ENCODE measurements at places on chromosomes 12 and 14.

- no peak for DNase-seq
These were observed 554.1 kb downstream of the KCNH5 start for GRCh38 chr14:62491146-62491545.

DNA sequence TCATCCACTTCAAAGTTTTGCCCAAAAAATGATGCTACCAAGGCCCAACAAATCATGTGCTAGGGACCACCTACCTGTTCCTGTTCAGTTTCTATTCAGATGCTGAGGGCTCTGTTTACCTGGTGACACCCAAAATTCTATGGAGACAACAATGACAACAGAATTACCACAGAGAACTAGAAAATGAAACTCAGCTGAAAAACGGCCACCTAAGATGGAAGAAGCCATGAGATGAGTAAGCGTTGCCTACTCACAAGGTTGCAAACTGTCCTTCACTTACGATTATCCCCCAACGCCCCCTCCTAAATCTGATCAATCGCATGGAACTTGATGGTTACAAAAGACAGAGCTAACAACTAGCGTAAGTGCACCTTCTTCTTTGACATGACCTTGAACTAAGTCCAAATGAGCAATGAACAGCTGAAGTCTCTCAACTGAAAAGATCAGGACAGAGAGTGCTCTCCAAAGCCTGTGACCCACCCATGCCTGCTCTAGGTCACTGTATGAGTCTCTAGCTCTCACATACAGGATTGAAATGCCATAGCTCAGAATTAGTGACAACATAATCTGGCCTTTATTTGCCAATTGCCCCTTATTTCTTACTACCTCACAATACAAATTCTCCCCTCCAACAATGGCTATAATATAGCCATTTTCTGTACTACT, at the start of gene RNASE11:
TSS of gene RNASE11 (minus strand) at position 513 of the 666 bp plus-strand sequence.
- DNase-seq, result no peak

DNA sequence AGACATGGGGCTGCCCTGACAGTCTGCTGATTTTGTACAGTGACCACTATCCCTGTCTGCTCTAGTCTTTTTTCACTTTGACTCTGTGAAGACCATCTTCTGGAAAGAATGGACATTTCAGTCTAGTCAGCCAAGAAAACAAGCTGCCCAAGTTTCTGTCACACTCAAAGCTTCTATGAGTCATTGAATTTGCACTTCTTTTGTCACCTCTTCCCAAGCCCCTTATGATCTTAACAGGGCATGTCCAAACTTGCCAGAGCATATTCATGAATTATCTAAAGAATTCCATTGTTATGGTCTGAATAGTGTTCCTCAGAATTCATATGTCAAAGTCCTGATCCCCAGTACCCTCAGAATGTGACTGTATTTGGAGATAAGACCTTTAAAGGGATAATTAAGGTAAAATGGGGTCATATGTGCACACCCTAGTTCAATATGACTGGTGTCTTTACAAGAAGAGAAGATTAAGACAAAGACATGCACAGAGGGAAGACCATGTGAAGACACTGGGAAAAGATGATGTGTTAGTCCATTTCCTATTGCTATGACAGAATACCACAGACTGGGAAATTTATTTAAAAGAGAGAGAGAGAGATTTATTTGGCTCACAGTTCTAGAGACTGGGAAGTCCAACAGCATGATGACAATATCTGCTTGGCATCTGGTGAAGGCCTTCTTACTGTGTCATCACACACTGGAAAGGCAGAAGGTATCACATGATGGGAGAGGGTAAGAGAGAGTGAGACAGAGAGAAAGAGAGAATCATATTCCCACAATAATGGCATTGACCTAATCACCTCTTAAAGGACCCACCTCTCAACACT, 242.6 kb downstream of the BTG1 start:
- DNase-seq, result no peak

DNA sequence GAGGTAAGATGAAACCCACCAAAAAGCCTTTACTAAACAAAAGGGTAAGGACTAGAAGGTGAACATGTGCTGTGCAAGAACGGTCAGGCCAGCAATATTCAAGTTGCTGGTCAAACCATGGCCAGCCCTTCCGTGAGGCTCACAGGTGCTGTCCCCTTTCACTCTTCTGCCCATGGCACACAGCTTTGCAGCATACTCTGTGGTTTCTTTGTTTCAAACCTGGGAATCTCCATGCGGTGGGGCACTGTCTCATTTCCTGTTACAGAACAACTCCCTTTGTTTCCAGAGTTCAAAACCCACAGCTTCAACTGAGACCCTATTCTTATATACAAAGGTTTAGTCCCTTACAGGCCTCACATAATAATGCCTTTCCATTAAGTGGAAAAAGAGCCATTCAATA, 1.7 kb upstream of the OVCH1 start:
- DNase-seq, result no peak

DNA sequence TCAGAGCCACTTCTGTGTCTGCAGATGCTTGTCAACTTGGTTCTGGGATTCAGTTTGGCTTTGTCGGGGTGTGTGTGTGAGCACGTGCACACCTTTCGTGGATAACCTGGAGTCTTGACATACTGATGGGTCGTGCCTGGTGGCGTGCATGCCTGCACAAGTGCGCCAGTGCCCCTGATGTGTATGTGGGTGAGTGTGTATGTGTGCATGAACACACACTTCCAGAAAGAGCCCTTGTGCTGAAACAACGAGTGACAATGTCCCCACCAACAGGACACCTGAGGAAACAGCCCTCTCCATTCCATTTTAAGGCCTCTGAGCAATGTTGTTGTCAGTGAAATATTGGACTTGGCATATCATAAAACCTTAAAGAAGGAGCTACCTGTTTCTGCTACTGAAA, 53.9 kb downstream of the SMUG1 start:
- no peak for DNase-seq

GRCh38 chr14:74952180-74952665, 3.2 kb downstream of the PGF start:
- DNase-seq, result no peak

DNA sequence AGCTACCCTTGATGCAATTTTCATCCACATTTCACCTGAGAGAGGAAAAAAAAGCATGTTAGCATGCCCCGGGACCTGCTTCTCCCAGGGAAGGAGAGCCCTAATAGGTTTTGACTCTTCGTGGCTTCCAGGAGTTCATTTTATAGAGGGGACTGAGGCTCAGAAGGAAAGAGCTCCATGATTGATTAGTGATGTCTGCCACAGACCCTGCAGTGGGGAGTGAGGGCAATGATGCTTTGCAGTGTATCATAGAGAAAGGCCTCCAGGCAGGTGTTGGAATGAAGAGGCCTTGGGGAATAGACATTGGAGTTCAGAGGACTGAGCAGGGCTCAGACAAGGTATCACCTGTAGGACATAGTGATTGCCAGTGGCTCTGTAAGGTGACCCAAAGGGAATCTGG, 41.5 kb downstream of the RNFT2 start:
- no peak for DNase-seq

DNA sequence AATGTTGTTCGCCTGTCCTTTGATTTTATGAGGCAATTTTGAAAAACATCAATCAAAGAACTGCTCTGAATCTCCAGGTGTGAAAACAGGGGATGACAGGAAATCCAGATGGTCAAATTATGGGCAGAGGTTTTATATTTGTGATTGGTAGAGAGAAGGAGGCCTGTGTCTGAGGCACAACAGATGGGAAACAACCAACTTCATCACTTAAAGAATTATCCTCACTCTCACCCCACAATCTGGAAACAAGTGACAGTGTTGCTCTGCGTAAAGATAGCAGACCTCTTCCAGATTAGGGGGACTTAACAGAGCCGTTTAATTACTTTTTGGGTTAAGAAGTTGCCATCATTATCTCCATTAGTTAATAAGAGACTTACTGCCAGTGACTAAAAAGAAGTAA, 64.1 kb upstream of the EGLN3 start:
- DNase-seq, result no peak

DNA sequence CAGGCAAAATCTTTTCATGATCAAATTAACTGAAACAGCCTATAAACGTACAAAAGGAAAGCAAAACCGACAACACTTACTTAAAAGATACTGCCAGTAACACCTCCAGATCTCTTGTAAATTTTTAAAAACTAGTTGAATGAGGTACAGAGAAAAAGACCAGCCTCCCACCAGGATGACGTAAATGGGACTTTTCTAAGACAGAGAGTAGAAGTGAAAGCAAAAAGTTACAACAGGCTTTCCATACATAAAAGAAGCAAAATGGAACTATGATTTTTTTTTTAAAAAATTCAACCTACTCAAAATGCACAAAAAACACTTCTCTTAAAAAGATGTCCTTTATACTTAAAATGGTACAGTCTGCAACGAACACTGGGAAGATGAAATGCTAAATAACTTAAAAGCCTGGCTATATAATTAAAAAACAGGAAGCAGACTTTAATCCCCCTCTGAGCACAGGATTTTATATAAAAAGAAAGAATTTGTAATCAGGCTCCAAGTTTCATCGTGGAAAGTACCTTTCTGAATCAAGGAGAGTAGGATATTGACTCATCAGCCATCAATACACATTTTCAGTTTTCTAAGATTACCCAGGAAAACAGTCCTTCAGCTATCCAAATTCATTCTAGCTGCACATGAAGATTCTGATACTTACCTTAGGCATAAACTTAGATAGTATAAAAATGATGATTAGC, 14.2 kb upstream of the MYO1A start:
- DNase-seq, result no peak

DNA sequence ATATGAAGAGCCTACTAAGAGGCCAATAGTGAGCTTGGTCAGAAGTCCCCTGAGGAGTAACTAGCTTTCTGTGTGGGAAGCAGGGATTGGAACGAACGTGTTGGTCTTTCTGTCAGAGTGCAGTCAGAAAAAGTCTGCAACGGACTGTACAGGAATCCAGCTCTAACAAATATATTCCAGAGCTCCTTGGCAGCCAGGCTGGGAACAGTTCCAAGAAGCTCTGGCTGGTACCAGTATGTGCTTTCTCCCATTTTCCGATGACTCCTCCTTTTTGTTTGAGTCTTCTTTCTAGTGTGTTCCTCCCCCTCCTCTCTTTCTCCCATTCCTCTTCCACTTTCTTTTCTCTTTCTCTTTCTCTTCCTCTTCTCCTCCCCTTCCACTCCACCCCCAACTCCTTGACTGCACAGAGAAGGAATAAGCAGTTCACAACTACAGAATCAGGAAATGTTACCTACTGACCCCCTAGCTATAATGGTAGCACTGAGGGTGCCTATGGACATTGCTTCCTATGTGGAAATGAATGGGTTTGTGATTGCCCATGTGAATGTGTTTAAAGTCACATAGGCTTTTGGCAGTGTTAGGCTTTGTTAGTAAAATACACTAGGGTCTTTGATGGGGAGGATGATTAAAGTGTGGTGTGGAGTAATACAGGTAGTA, 59.9 kb downstream of the TTLL5 start:
- no peak for DNase-seq

DNA sequence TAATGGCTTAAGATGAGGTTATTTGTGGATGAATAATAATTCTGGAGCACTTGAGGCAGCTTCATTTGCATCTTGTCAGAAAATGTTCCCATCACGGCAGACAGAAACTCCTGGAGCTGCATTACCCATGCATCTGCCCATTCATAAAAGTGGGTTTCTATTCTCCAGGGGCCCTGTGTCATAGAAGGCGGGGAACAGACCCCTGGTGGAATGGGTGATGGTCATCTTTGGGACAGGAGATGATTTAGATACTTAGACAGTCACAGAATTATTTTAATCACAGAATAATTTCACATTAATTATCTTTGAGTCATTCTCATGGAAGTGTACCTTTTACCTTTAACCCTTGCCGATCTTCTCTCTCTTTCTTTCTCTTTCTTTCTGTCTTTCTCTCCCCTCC, 980.7 kb upstream of the TMEM132C start:
- DNase-seq, result no peak

- DNase-seq, result no peak
These were observed 238.9 kb upstream of the SRRM4 start for GRCh38 chr12:118742431-118742830.

- no peak for DNase-seq
These were observed 476.7 kb downstream of the NOVA1 start for GRCh38 chr14:26121181-26121580.

- DNase-seq, result no peak
These were observed 103.0 kb upstream of the SFSWAP start for GRCh38 chr12:131607658-131608447.

GRCh38 chr12:109777544-109777943, 55.7 kb downstream of the TRPV4 start:
- no peak for DNase-seq

DNA sequence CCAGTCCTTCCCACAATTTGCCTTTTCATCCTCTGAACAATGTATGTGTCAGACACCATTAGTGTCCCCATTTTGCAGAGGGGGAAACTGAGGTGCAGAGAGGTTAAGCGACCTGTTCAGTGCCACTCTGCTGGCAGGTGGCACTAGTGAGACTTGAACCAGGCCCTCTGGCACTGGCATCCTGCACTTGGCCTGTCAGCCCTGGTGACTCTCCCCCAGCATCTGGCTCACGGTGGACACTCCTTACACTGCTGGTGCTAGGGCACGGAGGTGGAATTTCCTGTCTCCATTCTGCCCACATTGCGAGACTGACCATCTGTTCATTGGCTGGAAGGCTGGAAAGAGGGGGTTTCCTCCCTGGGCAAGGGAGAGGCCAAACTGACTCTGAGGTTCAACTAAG, 48.7 kb downstream of the CCNK start:
- DNase-seq, result no peak

DNA sequence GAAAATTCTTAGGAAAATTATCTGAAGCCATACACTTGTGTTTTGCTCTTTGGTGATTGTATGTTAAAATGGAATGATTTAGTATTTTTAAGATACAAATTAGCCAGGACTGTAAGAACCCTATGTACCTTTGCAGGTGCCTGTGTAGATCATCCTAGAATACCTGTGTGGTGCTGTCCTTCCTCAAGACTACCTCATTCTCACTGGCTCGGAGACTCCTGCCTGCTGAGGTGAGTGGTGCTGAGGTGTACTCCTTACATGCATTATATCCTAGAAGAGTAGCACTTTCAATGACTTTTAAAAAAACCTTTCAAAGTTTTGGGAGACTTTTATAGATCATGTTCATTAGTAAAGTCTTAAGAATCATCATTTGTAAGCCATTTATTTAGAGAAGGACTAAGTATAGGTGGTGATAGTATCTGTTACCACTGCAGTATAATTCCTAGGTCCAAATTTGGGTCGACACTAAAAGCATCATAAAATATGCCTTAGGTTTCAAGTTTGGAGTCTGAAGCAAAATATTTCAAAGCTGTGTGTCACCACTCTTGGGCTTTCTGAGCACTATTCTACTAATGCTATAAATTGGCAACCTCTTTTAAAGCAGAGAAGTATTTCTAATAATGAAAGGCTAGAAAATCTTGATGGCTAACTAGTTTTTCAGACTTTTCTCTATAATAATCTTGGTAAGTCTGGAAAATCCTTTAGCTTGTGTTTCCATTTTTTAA, 36.6 kb downstream of the RASSF8 start:
- DNase-seq, result no peak
